ENCODE measurements at places on chromosomes 4 and X.

GRCh38 chrX:12789976-12790375 lies 1.2 kb upstream of the PRPS2 start:
- DNase-seq = no peak

DNA sequence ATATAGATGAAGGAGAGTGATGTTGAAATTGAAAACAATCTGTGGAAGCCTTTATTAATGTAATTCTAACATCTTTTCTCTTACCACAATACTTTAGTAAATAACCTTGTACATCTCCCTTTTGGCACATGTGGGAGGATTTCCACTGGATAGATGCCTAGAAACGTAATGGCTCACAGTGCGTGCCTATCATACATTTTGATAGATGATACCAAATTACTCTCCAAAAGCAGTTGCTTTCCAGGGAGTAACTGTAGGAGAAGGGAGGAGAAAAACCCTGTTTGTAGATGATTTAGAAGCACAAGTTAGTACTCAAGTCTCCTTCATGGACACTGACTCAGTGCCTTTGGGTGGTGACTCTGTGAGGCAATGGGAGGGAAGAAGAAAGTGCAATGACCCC lies 476.3 kb downstream of the CCSER1 start:
- no peak for DNase-seq

- no peak for DNase-seq
These were observed 16.0 kb upstream of the RBMXL3 start for GRCh38 chrX:115173181-115173580.

GRCh38 chrX:55867181-55867651 lies 149.7 kb downstream of the RRAGB start:
- DNase-seq = no peak

- no peak for DNase-seq
These were observed 90.9 kb upstream of the LNX1 start for GRCh38 chr4:53682196-53682595.

GRCh38 chrX:42366181-42366580 lies 411.8 kb downstream of the PPP1R2C start:
- no peak for DNase-seq

DNA sequence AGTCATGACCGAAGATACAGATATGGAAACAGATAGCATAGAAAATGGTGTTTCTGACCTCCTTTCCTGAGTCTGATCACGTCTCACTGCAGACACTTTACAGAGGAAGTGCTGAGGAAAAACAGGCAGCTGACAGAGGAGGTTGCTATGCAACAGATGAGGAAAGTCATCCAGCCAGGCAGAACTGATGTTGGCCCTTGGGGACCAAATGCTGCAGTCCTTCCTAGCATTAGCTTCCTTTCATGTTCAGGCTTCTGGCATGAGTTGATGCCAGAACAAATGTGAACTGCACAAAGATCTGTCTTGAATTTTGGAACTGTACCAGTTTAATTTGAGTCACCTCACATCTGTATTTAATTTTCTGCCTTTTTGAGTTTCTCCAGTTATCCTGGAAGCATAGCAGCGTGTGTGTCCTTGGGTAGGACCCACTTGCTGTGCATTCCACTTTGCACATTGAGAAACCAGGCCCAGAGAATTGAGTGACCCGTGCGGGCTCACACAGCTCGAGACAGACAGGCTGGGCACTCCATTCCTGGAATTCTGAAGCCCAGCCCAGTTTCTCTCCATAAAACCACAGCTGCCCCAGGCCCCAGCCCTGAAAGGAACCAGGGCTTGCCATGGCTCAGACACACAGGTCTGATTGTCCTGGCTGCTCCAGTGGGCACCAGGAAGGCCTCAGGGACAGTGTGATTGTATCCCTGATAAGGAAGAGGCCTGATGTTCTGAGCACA lies 1.4 kb upstream of the MAGED1 start:
- peak; percentile 6 for DNase-seq

DNA sequence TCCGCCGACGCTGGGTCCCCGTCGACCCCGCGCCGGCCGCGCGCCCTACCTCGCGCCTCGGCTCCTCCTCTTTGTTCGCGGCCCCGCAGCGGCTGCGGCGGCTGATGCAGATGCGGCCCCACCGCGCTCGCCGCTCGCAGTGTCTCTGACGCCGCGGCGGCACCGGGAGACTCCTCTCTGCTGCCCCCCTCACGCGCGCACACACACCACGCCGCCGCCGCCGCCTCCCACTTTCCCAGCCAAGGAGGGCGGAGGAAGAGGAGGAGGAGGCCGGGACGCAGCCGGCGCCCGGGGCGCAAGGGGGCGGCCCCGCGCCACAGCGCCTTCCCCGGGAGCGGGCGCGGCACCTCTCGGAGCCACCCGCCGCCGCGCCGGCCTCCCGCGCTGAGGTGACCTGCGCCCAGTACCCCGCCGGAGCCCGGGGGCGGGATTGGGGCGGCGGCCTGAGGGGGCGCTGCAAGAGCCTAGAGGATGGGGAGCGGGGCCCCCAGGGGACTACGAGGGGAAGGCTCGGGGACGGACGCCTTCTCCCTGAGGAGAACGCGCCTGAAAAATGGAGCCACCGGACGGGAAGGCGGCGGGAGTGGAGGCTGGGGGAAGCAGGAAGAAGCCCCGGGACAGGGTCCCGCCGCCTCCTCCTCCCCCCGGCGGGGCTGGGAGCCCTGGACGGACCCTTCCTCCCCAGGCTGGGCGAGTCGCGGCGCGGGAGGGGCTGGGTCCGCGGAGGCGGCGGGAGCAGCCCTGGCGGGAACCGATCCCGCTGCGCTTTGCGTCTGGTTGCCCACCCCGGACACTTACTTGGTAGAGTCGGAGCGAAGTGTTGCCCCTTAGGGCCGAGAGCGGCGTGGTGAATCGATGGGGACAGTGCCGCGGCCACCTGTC lies at the start of gene SH3RF1:
Gene SH3RF1 (minus strand): TSS at position 147 of the 882 bp plus-strand sequence. CDS start 1,744 bp downstream, outside the sequence.
- no peak for DNase-seq

DNA sequence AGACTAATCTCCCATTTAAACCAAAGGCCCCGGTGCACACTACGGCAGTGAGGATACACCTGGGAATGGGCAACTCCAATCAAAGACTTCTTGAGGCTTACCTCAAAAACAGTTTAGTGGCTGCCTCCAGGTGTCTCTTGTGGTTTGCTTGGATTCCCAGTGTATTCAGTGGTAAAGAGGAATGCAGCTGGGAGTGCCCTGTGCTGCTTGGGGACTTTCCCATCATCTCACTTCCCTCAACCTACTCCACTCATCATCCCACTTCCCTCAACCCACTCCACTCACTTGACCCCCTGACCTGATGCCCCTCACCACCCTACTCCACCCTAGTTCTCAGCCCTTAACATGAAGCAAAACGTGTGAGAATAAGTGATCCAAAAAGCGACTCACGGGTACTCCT lies 177.3 kb upstream of the ETNPPL start:
- DNase-seq = no peak

GRCh38 chrX:119672426-119672825 lies 20.5 kb downstream of the SEPTIN6 start:
- DNase-seq = no peak

DNA sequence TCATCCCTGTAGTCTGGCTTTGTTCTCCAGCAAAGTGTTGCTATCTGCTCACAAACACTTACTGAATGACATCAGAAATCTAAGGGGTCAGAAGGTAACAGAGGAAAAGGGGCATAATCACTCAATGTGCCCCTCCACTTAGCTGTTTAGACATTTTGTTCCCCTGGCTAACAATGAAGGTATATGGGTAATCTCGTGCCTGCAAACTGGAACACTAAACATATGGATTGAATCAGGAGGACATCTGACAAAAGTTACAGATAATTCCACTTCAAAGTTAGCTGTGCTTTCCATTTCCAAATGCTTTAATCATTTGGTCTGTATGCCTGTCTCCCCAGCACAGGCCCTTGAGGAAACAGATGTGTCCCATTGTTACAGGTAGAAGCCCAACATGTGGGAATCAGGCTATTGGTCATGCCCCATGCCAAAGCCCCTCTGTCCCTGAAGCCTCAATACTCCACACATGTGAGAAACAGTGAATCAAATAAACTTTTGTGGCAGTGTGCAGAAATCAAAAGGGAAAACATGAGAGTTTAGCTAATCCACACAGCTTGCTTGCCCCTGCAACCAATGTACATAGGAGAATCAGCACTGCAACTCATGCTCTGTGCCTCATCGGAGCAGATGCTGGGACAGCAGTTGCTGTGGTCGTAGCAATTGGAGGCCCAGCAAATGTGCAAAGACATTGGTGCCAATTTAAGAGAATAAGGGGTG lies 111.7 kb downstream of the RNF150 start:
- peak; percentile 30 for DNase-seq

DNA sequence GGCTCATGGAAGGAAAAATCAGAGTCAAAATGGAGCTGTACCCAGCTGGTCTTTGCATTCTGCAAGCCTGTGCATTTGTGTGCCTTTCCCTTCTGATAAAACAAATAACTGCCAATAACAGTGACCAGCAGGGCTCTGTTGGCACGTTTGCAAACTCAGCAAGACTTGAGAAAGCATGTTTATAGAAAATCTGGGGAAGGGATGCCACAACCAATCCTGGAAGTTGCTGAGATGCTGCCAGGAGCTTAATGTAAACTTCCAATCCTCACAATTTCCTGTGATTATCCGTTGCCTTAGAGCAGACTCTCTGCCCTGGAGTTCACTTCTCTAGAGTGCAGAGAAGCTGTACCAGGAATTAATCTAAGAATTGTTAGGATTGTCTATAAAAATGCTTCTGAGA lies 6.9 kb upstream of the ANXA3 start:
- DNase-seq = no peak

GRCh38 chr4:30295652-30296051 lies 424.5 kb upstream of the PCDH7 start:
- no peak for DNase-seq

DNA sequence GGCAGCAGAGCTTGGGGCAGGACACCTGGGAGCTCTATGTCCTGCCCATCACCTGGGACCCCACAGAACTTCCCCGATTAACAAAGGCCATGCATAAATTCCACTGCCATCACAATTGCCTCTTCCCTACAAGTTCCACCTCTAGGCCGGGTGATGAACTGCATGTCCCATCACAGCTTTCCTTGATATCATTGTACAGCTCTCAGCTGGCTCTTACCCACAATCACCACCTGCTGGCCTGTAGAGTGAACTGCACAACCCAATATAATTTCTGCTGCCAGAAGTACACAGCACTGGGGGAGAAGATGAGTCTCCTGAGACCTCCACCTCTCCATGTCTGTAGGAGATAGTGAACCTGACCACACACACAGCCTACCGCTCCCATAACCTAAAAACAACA lies 285.0 kb upstream of the AADAT start:
- peak; percentile 13 for DNase-seq

DNA sequence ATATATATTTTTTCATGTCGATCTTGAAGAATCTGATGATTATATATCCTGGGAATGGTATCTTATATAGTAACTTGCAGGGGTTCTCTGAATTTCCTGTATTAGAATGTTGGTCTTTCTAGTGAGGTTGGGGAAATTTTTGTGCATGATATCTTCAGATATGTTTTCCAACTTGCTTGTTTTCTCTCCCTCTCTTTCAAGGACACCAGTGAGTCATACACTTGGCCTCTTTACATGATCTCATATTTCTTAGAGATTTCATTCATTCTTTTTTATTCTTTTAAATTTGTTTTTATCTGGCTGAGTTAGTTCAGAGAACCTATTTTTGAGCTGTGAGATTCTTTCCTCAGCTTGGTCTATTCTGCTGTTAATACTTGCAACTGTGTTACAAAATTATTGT lies 27.2 kb upstream of the C4orf17 start:
- no peak for DNase-seq
